AG10803 (cell line): ENCODE measurements at places on chromosomes 12 and 14.

- DNase-seq: peak; percentile 50
Observed at GRCh38 chr12:46773586-46774321, 52.0 kb downstream of the SLC38A4 start.

DNA sequence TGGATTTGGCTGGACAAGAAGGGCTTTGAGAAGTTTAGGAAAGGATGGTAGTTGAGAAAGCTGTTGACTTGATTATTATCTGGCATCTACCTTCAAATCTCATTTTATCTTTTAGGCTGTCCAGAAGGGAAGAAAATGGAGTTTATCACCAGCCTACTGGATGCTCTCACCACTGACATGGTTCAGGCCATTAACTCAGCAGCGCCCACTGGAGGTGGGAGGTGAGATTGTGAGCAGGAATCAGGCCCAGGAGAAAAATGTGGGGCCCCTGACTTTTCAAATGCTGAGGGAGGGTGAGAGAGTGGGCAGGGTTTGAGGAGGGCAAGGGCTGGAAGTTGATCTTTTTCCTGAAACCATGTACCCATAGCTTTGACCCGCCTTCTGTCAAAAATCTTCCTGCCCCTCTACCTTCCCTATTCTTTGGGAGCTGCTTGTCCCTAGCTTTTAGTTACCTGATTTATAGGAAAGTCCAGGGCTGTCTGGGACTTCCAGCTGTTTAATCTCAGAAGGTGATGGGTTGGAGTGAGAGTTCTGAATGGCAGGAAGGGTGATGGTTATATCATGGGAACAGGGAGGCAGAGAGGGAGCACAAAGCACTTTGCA, 134.2 kb downstream of the SMOC1 start:
- no peak for DNase-seq

DNA sequence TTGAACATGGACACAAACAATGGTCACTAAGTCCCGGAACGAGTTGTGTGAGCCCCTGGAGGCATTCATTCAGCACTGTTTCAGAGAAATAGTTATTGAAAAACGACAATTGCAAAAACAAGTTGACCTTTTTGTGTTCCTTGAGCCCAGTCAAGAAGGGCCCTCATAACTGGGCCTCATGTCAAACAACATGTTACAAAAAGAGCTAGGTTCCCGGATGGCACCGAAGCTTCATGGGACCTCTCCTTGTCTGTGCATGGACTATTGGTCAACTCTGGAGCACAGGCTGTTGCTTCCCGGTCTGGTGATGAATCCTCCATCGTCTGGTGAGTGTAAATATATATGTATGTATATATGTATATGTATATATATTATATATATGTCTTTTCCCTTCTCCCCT, 176.6 kb downstream of the ALG10 start:
- DNase-seq: no peak

DNA sequence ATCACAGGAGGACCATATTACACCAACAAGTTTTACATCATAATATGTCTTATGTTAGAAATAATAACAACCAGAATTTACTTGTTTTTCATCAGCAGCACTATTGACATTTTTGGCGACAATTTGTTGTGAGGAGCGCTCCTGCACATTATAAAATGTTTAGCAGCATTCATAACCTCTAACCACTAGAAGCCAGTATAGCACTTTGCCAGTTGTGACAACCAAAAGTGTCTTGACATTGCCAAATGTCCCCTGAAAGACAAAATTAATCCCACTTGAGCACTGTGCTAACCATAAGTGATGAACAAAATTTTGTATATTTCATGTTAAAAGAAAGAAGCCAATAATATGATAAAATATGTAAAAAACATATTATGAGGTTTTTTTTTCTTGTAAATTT, 356.9 kb upstream of the LMO3 start:
- DNase-seq: no peak

DNA sequence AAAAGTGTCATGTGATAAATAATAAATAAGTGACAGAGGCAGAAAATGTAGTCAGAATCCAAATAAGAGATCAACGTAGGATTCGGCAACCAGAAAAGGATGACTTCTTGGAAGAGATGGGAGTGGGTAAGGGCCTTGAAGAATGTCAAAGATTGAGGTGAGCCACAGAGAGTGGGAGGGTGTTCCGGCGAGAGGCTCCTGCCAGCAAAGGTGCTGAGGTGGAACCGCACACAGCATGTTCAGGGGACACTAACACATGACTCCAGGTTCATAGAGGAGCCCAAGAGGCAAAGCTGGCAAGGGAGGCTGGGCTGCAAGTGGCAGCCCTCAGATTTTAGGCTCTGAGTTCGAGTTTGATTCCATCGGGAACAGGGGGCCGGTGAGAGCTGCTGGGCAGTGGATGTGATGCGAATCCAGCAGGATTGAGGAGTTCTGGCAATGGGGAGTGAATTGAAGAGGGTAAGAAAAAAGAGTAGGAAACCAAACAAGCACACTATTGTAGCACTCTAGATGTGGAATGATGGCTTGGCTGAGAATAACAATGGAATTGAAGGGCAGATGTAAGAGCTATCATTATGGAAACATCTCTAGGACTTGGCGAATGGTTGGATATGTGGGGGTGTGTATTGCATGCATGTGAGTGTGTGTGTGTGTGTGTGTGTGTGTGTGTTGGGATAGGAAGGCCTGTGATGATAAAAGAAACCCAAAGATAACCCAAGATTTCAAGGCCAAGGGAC, 36.5 kb downstream of the LRRC74A start:
- DNase-seq: no peak

DNA sequence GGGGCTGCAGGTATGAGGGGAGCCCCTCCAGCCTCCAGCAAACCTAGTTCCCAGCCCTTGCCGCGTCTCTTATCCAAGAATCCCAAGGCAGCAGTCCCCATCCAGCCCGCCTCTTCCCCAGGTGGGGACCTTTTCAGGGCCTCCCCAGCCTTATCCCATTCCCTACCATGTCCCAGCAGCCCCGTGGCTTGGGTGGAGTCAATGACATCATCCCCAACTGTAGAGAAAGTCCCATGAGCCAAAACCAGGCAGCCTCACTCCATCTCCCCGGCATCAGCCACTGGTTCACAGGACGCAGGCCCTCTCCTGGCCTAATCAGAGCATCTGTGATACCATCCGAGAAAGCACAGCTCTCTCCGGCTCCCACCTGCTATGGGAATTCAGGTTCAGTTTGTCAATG, 131.0 kb downstream of the NCOR2 start:
- DNase-seq: no peak

DNA sequence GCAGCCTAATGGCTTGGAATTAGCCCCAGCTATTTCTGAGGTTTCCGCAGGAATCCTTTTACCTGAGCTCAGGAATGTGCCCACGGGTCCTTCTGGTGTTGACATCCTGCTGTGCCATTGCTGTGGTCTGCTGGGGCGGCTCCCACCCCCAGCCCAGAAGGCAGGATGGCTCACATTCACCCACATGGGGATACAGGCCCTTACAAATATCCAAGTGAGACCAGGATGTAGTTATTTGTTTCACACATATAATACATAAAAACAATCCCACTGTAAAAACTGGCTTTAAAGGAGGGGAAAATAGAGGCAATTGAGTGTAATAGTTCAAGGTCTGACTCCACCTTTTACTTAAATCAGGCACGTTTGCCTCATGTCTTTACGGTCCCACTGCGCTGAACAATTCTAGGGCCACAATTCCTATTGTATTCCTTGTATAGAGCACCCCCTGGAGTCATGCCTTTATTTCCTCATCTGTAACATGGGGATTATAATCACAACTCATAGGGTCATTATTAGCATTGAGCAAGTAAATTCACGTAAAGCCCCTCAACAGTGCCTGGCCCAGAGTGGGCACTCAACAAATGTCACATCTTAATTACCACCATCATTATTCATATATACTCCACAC, 57.2 kb upstream of the FICD start:
- DNase-seq: no peak

- DNase-seq: no peak
Observed at GRCh38 chr14:50070840-50071548, 45.4 kb downstream of the VCPKMT start.

GRCh38 chr12:97567619-97568110, 105.1 kb downstream of the RMST start:
- no peak for DNase-seq

GRCh38 chr14:30610787-30611343, 11.3 kb upstream of the SCFD1 start:
- peak; percentile 51 for DNase-seq
